ENCODE measurements at places on chromosomes 1 and 21. TPM values are rescaled to one million over a fixed set of nuclear protein-coding genes. Genes with fewer than 3 reads are reported as not detected.

GRCh38 chr21:28132713-28133112 is 860.0 kb downstream of the LTN1 start:
- no peak for DNase-seq

The ITLN1 gene
- total RNA-seq, result not detected

GRCh38 chr1:39184354-39184818 is 20.1 kb upstream of the MACF1 start:
- DNase-seq, result no peak

DNA sequence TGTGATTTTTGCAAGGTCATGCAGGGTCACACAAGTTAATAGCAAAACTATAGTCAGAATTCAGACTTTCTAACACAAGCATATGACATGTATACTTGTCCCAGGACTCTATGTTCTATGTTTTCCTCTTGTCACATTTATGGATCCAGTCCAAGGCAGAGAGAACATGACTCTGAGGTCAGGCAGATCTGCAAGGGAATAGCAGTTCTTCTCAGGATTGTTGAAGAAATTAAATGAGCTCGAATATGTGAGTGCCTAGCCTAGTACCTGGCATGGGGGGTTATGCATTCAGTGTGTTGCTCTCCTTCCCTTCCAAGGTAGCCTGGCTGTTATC is 9.5 kb upstream of the RPTN start:
- DNase-seq, result no peak

Data from Caki2 (cell line).